ENCODE measurements at places on chromosomes 4 and X.

DNA sequence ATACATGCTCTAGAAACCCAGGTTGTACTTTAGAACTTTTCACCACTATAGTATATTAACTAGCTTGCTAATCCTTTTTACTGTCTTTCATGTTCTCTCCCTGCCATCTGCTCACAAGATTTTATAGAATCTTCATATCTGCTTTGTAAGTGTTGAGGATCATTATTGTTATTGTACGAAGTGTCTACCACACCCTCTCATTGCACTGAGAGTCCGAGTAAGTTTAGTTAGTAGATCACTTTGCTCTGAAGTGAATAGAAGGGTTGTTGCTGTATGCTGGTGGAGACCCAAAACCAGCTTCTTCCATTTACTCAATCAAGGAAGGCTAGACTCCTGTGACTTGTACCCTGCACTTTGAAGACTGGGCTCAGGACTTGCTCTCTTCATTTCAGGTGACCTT, 17.1 kb downstream of the GAB1 start:
- DNase-seq: no peak

GRCh38 chr4:73387552-73387951, 16.5 kb upstream of the ALB start:
- DNase-seq: no peak

DNA sequence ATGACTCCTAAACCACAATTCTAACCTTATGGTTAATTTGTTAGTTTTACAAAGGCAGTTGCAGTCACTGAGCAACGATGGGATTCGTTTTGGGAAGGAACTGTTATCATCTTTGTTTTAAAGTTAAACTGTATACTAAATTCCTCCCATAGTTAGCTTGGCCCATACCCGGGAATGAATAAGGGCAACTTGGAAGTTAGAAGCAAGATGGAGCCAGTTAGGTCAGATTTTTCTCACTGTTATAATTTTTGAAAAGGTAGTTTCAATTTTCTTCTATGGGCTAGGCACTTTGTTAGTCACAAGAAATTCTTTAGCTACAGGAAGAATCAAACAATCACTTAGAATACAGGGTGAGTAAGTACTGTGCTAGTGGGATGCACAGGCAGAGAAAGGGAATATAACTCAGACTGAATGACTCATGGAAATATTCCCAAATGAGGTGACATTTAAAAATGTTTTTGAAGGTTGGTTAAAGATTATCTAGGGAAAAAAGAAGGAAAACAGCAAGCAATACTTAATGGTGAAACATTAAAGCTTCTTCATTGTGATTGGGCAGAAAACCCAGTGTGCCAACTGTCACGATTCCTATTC, 153.6 kb downstream of the MAGEB17 start:
- no peak for DNase-seq

- no peak for DNase-seq
Measured at GRCh38 chrX:115362334-115363095, 73.0 kb downstream of the LUZP4 start.

- DNase-seq: no peak
Measured at GRCh38 chrX:35826503-35826902, 28.4 kb downstream of the MAGEB16 start.

- DNase-seq: no peak
Measured at GRCh38 chrX:29617276-29617675, 598.1 kb upstream of the MAGEB2 start.

GRCh38 chr4:160136021-160136420, 1033.1 kb downstream of the RAPGEF2 start:
- no peak for DNase-seq

- no peak for DNase-seq
Measured at GRCh38 chr4:71151054-71151453, 157.6 kb downstream of the DCK start.

DNA sequence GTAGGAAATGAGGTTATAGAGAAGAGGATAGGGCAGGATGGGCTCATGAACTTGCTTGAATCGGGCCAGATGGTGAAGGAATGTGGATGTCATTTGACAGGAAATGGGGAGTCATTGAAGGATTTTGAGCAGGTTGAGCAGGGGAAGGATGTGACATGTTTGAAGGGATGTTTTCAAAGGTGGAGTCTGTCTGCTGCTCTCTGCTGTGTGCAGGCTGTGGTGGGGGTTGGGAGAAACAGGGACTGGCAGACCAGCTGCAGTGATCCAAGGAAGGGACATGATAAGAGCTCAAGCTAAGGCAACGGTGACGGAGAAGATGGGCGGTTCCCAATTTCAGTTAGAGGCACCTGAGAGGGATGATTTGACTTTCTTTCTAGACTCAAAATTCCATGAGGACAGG, 14.0 kb upstream of the XPNPEP2 start:
- no peak for DNase-seq

DNA sequence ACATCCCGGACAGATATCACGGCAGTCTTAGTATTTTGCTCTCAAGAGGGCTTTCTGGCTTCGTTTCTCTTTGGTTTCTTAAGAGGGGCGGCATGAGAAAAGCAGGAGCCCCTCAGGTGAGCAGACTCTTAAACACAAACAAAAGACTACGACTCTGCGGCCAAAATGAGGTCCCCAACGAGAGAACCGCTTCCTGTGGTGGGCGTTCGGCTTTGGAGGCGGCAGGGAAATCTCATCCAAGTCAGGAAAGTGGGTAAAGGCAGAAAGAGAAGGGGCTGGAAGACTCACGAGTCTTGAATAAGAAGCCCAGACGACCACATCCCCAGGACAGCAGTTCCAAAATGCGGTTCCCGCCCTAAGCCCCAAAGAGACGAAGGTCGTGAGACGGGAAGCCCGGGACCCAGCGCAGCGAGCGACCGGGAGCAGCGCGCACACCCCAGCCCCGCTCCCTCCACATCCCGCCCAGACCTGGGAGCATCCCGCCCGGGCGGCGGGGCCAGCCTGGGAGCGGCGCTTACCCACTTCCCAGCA, 409 bp downstream of the UGDH start:
- DNase-seq: peak; percentile 19

DNA sequence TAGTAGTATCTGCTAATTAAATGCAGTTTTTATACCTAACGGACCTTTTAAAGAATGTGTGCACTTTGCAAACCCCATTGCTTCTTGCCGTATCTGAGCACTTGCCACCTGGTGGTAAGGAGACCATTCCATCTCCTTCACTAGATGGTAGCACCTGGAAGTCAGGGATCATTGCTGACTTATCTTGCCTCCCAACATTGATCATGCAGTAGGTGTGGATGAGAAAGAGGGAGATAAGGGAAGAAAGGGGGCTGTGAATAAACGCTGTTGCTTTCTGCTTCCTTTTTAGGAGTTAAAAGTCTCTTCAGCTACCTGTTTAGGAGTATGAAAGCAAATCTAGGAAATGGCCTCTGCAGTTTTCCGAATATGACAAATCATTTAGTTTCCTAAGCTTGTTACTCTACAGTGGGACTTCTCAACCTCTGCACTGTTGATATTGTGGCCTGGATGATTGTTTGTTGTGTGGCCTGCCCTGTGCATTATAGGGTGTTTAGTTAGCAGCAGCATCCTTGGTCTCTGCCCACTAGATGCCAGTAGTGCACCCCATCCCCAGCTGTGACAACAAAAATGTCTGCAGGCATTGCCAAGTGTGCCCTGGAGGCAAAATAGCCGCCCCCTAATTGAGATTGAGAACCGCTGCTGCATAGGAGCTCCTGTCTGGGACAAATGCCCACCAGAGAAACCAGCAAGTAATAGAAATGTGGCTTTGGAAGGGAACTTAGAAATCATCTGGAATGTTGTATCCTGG, 38.8 kb downstream of the GAB1 start:
- no peak for DNase-seq

- no peak for DNase-seq
Measured at GRCh38 chr4:170526471-170526870, 436.7 kb upstream of the AADAT start.

Measured in stimulated activated CD4-positive, alpha-beta T cell treated with anti-CD3 and anti-CD28 coated beads, Interleukin-4, amount 100 ng/mL, for 4 hours (primary cell).